Activated CD8-positive, alpha-beta T cell treated with anti-CD3 and anti-CD28 coated beads, Interleukin-2, amount 10 ng/mL, durations not matched to agents 7 days and 5 days (primary cell): ENCODE measurements at places on chromosomes 7 and 10. TPM values are rescaled to one million over a fixed set of nuclear protein-coding genes. Genes with fewer than 3 reads are reported as not detected.

DNA sequence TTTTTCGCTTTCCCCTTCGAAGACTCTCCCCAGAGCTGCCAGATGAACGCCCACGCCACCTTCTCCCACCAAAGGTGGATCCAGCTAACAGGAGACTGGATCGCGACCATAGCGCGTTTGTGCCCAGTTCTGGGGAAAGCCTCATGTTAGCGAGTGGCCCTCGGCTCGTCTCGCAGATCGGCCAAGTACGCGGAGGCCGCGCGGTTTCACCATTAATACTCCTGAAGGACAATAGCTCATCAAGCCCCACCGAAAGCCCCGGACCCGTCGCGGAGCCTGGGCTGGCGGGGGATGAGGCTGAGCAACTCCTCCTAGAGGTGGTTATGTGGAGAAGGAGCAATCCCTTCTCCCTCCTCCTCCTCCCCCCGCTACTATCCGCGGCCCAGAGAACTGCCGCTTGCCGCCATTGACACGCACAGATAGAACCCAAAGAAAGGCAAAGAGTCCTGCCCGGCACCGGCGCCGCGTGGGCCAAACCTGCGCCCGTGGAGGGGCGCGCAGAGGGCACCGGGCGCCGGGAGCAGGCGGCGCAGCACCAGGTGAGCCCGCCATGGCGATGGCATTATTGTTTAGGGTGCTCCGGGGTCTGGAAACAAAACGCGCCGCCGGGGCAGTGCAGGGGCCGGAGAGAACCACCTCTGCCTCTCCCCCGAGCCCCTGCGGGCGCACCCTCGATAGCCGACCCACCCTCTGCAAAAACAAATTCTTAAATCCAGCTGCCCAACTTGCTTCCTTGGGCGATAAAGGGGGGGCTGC lies at the start of gene MACROH2A2:
TSS of gene MACROH2A2 (plus strand) at position 385 of the 756 bp plus-strand sequence. CDS start 22,813 bp downstream, outside the sequence.
- DNase-seq = peak; percentile 26

DNA sequence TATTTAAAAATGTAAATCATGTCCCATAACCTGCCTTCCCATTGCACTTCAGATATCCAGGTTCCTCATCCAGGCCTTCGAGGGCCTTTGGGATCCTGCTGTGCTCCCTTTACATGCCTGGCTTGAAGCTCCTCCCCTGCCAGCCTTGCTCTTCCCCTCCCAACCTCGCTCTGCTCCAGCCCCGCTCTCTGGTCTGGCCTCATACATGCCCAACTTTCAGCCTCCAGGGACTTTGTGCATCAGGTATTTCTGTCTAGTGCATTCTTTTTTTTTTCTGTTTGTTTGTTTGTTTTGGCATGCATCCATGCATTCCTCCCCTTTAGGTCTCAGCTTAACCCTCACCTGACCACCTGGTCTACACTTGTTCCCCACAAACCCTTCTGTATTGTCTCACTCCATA lies 160.3 kb downstream of the SNX10 start:
- DNase-seq = no peak

GRCh38 chr7:40303996-40304395 lies 169.2 kb downstream of the SUGCT start:
- no peak for DNase-seq

DNA sequence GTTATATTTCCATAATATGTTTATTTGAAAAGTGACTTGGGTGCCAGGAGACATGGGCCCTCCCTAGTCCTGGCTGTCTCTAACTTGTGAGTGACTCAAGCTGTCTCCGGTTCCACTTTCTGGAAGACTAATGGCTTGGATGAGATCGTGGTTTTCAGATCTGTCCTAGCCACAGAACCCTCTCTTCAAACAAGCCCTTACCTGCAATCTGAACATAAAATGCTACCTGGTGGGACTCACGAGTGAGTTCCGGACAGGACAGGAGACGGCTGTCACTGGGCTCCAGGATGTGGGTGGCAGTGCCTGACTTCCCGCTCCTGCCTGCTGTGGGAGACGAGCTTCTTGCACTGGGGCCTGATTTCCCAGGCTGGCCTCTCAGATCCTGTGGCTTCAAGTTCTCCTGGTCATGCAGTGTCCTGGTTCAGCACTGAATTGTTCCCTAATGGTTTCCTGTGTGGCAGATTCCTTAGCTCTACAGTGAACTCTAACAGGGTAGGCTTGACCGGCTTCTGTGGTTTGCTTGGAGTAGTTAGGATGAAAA lies 26.0 kb upstream of the PFKFB3 start:
- DNase-seq = no peak

- DNase-seq = no peak
Observed at GRCh38 chr10:48880016-48880705, 59.5 kb downstream of the LRRC18 start.

- DNase-seq = no peak
Observed at GRCh38 chr7:19984231-19984632, 210.8 kb upstream of the TMEM196 start.

- no peak for DNase-seq
Observed at GRCh38 chr7:102073931-102074880, 212.5 kb upstream of the SH2B2 start.

Gene ANKRD2
- total RNA-seq = 0.26 TPM

Gene CFAP43
- total RNA-seq = 0.18 TPM

DNA sequence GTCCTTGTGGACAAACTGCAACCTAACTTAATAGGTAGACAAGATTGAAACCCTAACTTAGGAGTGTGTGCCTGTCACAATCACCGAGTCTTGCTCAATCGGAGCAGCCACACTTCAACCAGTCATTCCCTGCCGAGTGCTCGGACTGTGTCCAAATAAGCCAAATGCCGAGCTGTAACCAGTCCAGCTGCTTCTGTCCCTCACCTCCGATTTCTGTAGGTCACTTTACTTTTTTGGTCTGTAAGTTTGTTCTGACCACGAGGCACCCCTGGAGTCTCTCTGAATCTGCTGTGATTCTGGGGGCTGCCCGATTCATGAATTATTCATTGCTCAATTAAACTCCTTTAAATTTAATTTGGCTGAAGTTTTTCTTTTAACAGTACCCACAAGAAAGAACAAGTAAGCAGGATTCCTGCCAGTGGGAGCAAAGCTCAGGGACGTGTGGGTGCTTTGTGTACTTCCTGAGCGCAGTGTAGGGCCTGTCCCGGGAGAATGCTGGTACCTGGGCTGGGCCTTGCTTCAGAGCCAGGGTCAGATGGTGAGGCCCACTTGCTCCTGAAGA lies 140.1 kb downstream of the ACTR3B start:
- no peak for DNase-seq

GRCh38 chr10:57472823-57473619 lies 794.7 kb downstream of the IPMK start:
- DNase-seq = no peak

Gene C7orf33
- not detected for total RNA-seq

GRCh38 chr10:45278860-45279498 lies 36.4 kb downstream of the OR13A1 start:
- no peak for DNase-seq
